ENCODE measurements at places on chromosomes 3 and 15. TPM values are rescaled to one million over a fixed set of nuclear protein-coding genes. Genes with fewer than 3 reads are reported as not detected.

IQCF5 gene
- not detected for total RNA-seq

ADAMTSL3 gene
- total RNA-seq, result not detected

PAQR5 gene
- 0.12 TPM for total RNA-seq

GNAT1 gene
- not detected for total RNA-seq

STAC gene
- not detected for total RNA-seq

GOLGA8T gene
- not detected for total RNA-seq

SV2B gene
- total RNA-seq, result 0.08 TPM

GOLGA6L10 gene
- 0.32 TPM for total RNA-seq

MRAS gene
- total RNA-seq, result 0.42 TPM

DPH3 gene
- 36.6 TPM for total RNA-seq

SLC28A2 gene
- not detected for total RNA-seq

TRH gene
- not detected for total RNA-seq

SLC6A20 gene
- not detected for total RNA-seq

C3orf22 gene
- not detected for total RNA-seq

CLASP2 gene
- 67.0 TPM for total RNA-seq

TCTA gene
- 30.0 TPM for total RNA-seq

RTP3 gene
- total RNA-seq, result not detected

PFKFB4 gene
- total RNA-seq, result 15.5 TPM

IL17RE gene
- 3.2 TPM for total RNA-seq

C3orf18 gene
- 21.9 TPM for total RNA-seq

CELF6 gene
- total RNA-seq, result 0.27 TPM

PAK6 gene
- 0.26 TPM for total RNA-seq

LTK gene
- total RNA-seq, result 0.13 TPM

EPHB3 gene
- total RNA-seq, result not detected

STIMATE gene
- total RNA-seq, result 20.1 TPM

XCR1 gene
- total RNA-seq, result 0.05 TPM

BTD gene
- 3.5 TPM for total RNA-seq

NPAP1 gene
- not detected for total RNA-seq

PXK gene
- total RNA-seq, result 43.4 TPM

ZNF774 gene
- 2.1 TPM for total RNA-seq

ROBO1 gene
- 0.16 TPM for total RNA-seq

BTLA gene
- 39.4 TPM for total RNA-seq

PLSCR2 gene
- total RNA-seq, result not detected

HCLS1 gene
- total RNA-seq, result 234 TPM

TMCO5A gene
- total RNA-seq, result not detected

SAXO2 gene
- 0.57 TPM for total RNA-seq

THAP10 gene
- not detected for total RNA-seq

SNRPN gene
- total RNA-seq, result 33.6 TPM

PLA2G4D gene
- total RNA-seq, result not detected

HRG gene
- not detected for total RNA-seq

SCN10A gene
- total RNA-seq, result not detected
